EH (cell line): ENCODE measurements at places on chromosomes 2 and 18.

- peak; percentile 99 for DNase-seq
These were observed 189.4 kb upstream of the GLI2 start for GRCh38 chr2:120546048-120546864.

DNA sequence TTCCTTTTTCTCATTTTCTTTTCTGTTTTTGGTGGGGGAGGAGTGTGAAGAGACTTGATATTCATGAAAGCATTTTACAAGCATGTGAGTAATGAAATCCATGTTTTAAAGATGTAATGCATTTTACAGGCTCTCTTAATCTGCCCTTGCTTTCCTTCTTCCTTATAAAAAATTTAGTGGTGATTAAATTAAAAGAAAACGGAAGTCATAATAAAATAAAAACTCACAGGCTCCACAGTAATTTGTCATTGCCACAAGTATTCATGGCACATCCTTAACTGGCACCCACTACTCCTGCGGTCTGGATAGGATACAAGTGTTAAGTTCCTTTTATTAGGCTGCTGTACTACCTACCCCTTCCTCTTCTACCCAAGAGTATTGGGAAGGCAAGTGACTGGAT is 241.2 kb downstream of the SLC4A3 start:
- peak; percentile 71 for DNase-seq

DNA sequence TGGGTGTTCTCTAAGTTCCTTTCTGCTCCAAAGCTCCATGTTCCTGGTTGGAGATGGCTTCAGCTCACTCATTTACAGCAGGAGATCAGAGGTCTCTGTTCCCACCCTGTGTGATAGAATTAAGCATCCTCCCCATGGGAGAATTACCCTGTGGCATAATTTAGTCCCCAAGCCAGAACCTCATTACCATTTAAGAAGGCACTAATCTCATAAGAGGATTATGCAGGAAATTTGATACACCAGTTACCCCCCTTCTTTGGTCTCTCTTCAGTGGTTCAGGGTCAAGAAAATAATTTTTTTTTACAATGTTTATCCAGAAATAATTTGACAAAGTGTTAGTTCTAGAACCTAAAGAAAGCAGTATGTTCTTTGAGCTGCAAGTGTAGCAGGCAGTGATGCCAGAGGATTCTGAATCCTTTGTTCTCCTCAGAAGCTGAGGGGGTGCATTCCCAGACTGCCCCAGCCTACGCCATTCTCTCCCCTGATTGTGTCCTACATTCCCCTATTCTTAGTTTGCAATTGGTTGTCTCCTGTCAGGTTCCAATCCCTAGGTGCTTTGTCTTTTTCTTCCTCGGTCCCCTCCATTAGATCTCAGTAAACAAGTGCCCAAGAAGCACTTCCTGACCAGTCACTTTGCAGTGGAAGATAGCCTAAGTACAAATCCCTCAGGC is 163.6 kb downstream of the PRKCE start:
- DNase-seq, result no peak

- DNase-seq, result no peak
These were observed 268.2 kb upstream of the ID2 start for GRCh38 chr2:8413589-8414135.

DNA sequence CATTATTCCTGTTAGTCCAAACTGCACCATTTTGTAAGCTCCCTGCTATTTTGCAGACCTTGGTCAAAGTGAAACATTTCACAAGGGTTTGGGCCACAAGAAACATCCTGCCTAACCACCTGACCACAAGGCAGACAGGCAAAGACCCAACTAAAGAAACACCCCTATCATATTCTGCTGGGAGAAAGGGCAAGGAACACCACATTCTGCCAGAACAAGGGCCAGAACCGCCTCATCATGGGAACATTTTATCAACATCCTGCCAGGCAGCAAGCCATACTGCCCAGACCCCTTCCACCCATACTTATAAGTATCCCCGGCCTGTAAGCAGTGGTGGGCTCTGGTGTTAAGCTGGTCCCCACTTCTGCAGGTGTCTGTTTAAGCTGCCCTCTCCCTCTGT is 12.0 kb upstream of the RAB31 start:
- no peak for DNase-seq

DNA sequence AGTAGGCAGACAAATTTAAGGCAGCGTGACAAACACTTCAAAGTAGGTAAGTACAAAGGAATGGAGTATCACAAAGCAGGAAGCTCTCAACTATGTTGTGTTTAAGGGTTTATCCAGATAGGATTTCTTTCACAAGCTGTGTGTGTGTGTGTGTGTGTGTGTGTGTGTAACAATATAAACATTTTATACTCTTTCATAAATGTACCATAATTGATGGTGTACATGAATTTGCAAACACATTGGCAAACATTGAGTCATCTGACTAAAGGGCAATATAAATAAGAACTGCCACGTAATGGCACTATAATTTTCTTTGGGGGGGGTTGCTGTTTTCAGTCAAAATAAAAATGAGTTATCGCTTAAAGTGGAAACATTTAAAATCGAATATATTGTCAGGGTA is 1004.4 kb upstream of the DDX18 start:
- DNase-seq, result no peak

DNA sequence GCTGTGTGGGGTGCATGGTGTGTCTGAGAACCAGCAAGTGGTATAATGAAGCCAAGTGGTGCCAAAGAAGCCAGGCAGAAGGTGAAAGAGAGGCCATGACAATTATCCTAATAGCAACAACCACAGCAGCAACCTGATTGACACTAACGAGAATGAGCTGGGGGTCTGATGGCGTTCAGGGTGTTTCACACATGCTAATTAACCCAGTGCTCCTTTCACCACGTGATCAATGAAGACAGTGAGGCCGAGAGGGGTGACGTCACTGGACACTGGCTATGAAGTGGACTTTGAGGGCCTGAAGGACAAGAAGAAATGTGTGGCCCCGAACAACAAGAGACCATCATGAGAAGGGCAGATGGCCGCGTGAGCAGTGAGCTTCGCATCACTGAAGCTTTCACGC is 364.4 kb upstream of the ID2 start:
- DNase-seq, result no peak

GRCh38 chr2:218474527-218474926 is 55.6 kb downstream of the VIL1 start:
- no peak for DNase-seq

DNA sequence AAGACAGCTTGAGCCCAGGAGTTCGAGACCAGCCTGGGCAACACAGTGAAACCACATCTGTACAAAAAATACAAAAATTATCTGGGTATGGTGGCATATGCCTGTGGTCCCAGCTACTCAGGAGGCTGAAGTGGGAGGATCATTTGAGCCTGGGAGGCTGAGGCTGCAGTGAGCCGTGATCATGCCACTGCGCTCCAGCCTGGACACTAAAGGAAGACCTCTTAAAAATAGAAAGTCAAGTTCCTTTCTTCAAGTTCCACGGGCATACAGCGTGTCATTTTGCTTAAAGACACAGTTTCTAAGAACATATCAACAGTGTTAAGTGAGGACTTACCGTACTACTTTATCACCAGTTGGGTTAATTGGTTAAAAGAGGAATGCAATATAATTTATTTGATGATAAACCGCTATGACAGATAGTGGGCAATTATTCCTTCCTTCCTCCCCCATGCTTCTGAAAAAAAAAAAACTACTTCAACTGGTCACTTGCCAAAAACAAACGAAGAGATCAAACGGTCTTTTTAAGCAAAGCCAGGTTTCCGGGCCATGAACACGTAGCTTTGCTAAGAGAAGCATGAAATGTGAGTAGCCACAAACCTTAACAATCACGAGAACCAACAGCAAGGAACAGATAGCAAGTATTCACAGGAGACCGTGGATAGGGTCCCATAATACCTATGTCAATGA is 21.4 kb downstream of the AP1S3 start:
- DNase-seq, result peak; percentile 25

GRCh38 chr2:226661789-226662545 is 137.7 kb downstream of the IRS1 start:
- DNase-seq, result peak; percentile 97

- peak; percentile 4 for DNase-seq
These were observed 616 bp upstream of the SP5 start for GRCh38 chr2:170714381-170715061.

- peak; percentile 46 for DNase-seq
These were observed 70.6 kb downstream of the CTAGE1 start for GRCh38 chr18:22346953-22347605.

- DNase-seq, result peak; percentile 32
These were observed 60.9 kb upstream of the DSEL start for GRCh38 chr18:67577386-67577785.

DNA sequence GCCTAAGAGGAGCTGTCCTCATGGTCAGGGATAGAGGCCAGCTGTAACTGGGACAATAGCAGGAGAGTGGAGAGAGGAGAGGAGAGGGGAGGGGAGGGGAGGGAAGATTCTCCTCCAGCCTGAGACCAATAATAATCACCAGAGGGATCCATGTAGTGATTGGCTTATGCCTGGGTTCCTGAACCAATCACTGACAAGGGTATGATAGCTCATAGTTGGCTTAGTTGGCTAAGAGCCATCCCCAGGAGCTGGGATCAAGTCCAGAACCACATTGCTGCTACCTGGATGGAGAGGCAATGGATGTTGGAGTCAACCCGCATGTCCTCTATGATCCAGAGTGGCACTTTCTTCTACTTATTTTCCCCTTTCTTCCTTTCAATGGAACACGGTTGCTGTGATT is 7.7 kb upstream of the ST8SIA5 start:
- no peak for DNase-seq

DNA sequence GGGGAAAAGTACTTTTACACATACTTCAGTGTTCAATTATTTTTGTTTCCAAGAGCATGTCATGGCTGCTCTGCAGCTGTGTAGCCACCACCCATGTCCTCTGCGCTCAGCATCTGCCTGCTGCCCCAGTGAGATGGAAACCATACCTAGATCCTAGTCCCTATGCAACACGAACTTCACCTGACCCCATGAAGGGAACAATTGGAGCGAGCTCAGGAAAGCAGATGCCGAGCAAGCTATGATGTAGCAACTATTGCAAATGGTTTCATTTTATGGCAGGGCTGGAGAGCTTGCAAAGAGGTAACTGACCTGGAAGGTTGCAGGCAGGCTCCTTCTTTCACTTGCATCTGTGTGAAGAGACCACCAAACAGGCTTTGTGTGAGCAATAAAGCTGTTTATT is 1.3 kb upstream of the CCDC141 start:
- DNase-seq, result no peak

DNA sequence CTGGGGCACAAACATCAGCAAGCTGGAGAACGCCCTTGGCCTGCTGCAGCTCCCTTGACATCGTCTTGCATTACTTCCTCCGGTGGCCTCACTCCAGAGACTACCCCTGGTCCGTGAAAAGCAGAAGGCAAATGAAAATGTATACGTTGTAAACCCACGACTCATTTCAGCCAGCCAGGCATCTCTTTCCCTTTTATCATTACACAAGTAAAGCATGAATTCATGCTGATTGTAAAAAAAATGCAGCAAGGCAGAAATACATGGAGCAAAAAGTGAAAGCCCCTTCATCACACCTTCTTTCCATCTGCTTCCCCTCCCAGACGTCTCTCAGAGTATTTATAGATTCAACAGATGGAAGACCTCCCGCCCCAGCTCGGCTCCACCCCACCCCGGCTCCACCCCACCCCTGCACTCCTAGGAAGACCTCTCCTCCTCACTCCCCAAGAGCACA is 41.6 kb upstream of the RALBP1 start:
- DNase-seq, result peak; percentile 17

GRCh38 chr2:48269117-48269822 is 260.7 kb upstream of the STON1 start:
- no peak for DNase-seq

- no peak for DNase-seq
These were observed 786 bp downstream of the TET3 start for GRCh38 chr2:73985308-73986084.

DNA sequence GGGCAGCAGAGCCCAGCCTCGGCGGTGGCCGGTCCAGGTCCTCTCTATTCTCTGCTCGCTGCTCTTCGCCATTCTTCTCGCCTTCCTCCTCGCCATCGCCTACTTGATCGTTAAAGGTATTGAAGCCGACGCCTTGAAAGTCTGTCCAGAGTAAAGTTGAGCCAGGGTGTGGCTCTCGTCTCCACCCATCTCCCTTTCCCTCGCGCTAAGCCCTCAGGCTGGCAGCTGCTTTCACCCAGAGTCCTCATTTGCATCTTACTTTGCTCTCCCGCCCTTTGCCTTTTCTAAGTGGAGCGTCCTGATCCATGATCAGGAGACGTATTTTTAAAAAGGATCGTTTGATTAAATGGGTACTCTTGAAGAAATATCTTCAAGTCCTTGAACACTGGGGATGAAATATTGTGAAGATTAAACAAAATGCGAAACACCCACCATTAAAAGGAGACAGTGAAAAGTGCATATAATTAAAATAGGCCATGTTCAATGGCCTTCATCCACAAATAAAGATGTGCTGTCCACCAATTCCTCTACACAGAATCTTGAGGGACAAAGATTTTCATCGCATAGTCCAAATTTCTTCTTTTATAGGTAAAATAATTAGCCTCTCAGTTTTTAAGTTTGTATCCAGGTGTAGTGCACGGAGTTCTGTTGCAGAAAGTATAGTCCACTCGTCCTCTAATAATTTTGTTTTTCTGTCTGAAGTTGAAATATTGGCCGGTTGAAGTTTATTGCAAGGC is 657 bp downstream of the ARL6IP6 start:
- DNase-seq, result peak; percentile 50

- no peak for DNase-seq
These were observed 146.3 kb upstream of the RIOK3 start for GRCh38 chr18:23306822-23307221.

DNA sequence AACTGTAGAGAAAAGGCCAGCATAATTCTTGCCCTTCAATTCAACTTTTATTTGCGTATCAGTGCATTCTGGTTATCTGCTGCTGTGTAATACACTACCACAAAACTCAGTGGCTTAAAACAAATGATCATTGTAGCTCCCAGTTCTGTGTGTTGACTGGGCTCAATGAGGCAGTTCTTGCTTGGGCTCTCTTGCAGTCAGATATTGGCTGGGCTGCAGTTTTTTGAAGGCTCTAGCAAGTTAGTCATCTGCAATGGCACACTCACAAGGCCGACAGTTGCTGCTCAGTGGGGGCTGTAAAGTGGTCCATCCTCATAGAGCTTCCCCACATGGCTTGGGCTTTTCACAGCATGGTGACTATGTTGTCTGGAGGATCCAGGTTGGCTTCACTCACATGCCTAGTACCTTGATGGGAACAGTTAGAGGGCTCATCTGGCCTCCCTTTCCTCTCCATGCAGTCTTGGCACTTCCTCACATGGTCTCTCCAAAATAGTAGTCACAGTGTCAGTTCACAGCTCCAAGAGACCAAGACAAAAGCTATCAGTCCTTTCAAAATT is 110.6 kb upstream of the TNP1 start:
- DNase-seq, result no peak

DNA sequence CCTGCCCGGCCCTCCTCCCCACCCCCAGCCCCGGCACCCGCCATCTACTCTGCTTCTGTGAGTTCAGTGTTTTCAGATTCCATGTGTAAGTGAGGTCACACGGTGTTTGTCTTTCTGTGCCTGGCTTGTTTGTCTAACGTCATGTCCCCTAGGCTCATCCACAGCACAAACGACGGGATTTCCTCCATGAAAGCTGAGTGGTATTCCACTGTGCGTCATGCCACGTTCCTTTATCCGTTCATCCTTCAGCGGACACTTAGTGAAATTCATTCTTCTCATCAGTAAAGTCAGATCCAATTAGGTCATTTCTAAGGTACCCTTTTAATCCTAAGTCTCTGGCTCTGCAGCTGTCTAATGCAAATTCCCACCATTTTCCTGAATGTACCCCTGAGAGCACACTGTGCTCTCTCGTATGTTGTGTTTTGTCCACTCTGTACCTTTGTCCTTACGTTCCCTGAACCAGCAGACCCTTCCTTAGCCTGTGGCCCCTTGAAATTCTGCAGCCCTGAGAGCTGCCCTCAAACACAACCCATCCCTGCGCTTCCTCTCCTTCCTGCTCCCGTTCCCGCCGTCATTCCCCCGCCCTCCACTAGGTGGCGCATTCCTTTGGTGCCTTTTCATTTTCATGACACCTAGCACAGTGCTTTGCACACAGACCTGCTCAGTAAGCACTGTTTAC is 44.1 kb downstream of the TRAPPC12 start:
- DNase-seq, result peak; percentile 55
